ENCODE measurements at places on chromosomes 2 and 18. TPM values are rescaled to one million over a fixed set of nuclear protein-coding genes. Genes with fewer than 3 reads are reported as not detected.

Gene UBR3
- total RNA-seq: 93.8 TPM

Gene ANKRD30B
- 0.20 TPM for total RNA-seq

Gene PAPOLG
- 19.0 TPM for total RNA-seq

Gene SLC9A4
- 1.3 TPM for total RNA-seq

Gene INHBB
- 7.1 TPM for total RNA-seq

Gene DCC
- 2.0 TPM for total RNA-seq

Gene PLCD4
- 2.8 TPM for total RNA-seq

Gene AKAIN1
- total RNA-seq: not detected

Gene LRP2
- 0.10 TPM for total RNA-seq

Gene PTH2R
- total RNA-seq: 0.10 TPM

Gene MARCHF4
- not detected for total RNA-seq

Gene IL1B
- 2.4 TPM for total RNA-seq

Gene SEMA4F
- 3.2 TPM for total RNA-seq

Gene GALNT5
- total RNA-seq: 8.3 TPM

Gene SERPINB11
- not detected for total RNA-seq

Gene ARHGAP28
- 42.6 TPM for total RNA-seq

Gene CDH19
- total RNA-seq: 4.5 TPM

Gene MAL
- 2.4 TPM for total RNA-seq

Gene CRYGD
- total RNA-seq: not detected

Gene MGAT4A
- 8.5 TPM for total RNA-seq

Gene POTEJ
- total RNA-seq: 0.10 TPM

Gene MC4R
- not detected for total RNA-seq

Gene LYG2
- total RNA-seq: 16.5 TPM

Gene LIPG
- total RNA-seq: 8.1 TPM

Gene ZSWIM2
- not detected for total RNA-seq

Gene TUBB8B
- not detected for total RNA-seq

Gene CYRIA
- 9.3 TPM for total RNA-seq

Gene PRKAG3
- total RNA-seq: 2.5 TPM

Gene SCN2A
- 0.20 TPM for total RNA-seq

Gene GPR148
- not detected for total RNA-seq

Gene CNPPD1
- 24.1 TPM for total RNA-seq

Gene ATP6V1B1
- total RNA-seq: 2.3 TPM

Gene ADCY3
- 25.3 TPM for total RNA-seq

Gene UGT1A8
- not detected for total RNA-seq

Gene PLB1
- total RNA-seq: 7.2 TPM

Gene IL36A
- total RNA-seq: not detected

Gene EMILIN2
- 37.6 TPM for total RNA-seq

Gene CRYGA
- total RNA-seq: not detected

Gene ARHGAP25
- 5.8 TPM for total RNA-seq

Gene RPRM
- 3.2 TPM for total RNA-seq

Gene ZNF396
- 1.6 TPM for total RNA-seq

Gene DOK6
- 7.0 TPM for total RNA-seq

Gene DSG1
- total RNA-seq: 260 TPM

Gene FZD7
- 50.2 TPM for total RNA-seq

Gene RAX
- 0.39 TPM for total RNA-seq

Gene POTEC
- total RNA-seq: not detected

Gene PIEZO2
- total RNA-seq: 51.0 TPM

Gene SIX3
- total RNA-seq: not detected

Gene ANTXR1
- total RNA-seq: 110 TPM

Gene ASIC4
- total RNA-seq: 0.49 TPM

Gene CELF4
- total RNA-seq: 0.69 TPM

Gene GPR35
- 0.99 TPM for total RNA-seq

Gene COL4A4
- 0.30 TPM for total RNA-seq

Gene SPRED2
- 11.4 TPM for total RNA-seq

Gene NTSR2
- total RNA-seq: 0.10 TPM

Gene MOGAT1
- 2.5 TPM for total RNA-seq
